NCI-H1092 (cell line): ENCODE measurements at places on chromosomes 11 and 22.
A peak's percentile ranks its signal among the peaks of the same experiment; 100 is the strongest.

GRCh38 chr11:60634126-60634525 is 65.3 kb upstream of the MS4A8 start:
- no peak for DNase-seq

DNA sequence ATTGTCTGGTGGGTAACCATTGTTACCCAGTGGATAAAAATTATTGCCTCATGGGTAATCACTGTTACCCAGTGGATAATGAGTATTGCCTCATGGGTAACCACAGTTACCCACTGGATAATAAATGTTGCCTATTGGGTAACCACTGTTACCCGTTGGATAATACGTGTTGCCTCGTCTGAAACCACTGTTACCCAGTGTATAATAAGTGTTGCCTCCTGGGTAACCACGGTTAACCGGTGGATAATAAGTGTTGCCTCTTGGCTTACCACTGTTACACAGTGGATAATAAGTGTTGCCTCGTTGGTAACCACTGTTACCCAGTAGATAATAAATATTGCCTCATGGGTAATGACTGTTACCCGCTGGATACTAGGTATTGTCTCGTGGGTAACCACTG is 20.9 kb upstream of the NXPE4 start:
- DNase-seq = no peak

DNA sequence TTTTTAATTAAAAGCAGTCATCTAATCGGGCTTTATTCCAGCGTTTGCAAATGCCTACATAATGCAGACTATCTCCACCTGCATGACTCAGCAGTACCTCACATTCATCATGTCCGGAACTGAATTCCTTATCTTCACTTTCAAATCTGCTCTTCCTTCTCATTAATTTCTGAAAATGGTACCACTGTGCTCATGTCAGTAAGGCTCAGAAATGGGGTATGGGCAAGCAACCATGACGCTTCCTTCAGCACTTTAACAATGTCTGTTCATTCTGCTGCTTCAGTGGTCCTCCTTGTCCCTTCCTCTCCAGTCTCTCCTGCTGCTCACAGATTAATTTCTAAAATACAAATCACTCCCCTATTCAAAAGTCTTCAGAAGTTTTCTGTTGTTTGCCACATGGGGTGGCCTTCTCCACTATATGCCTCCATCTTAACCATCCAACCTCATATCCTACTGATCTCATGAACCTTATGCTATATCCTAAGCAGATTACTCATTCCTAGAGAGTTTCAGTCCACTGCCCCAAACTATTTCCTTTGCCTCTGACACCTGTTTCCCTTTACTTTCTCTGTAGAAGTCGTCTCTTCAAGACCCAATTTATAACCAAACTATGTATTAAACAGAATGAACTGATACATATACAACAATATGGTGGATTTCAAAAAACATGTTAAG is 7.0 kb downstream of the GTF2H1 start:
- no peak for DNase-seq

- DNase-seq = no peak
Measured at GRCh38 chr11:57479911-57480310, 19.6 kb downstream of the RTN4RL2 start.

DNA sequence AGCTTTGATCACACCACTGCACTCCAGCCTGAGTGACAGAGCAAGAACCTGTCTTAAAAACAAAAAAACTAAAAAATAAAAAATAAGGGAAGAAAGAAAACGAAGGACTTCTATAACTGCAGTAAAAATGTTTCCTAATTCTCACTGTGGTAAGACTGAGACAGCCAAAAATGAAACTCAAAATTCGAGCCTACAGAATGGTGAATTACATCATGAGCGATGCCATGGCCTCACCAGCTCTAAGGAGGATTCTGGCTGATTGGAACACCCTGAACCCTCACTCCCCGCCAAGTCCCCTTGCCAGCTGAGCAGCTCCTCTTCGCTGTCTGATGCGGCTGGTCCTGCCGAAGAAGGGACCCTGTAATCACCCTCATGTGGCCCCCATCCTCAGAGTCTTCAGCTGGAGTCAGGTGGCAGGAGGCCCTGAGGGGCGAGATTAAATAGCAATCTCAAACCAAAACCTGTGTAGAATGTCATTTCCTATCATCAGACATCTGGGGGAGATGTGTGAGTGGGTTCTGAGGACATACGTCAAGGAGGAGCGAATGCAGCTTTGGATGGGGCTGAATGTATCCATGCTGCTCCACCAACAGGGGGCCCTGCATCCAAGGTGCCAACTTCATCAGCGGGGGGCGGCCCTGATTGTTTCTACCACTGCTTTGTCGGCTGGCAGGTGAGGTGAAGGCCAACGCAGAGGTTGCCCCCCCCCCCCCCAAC is 29.2 kb downstream of the PDGFB start:
- no peak for DNase-seq

- peak; percentile 93 for DNase-seq
Measured at GRCh38 chr22:29704528-29705285, 15.1 kb upstream of the CABP7 start.

GRCh38 chr11:75568616-75569219 is 6.7 kb downstream of the SERPINH1 start:
- no peak for DNase-seq

GRCh38 chr11:64225608-64226506 is at the start of the genes NUDT22 and TRPT1:
Gene NUDT22, plus strand, starts transcription at chr11:64226274. Its CDS starts 379 bp downstream, at chr11:64226653.
Gene TRPT1, minus strand, starts transcription at chr11:64226186. Its CDS starts 326 bp downstream, at chr11:64225860.
- DNase-seq = peak; percentile 88

- no peak for DNase-seq
Measured at GRCh38 chr11:72553706-72554105, 119.4 kb upstream of the CLPB start.

- DNase-seq = no peak
Measured at GRCh38 chr11:33530815-33531214, 169.8 kb downstream of the C11orf91 start.

DNA sequence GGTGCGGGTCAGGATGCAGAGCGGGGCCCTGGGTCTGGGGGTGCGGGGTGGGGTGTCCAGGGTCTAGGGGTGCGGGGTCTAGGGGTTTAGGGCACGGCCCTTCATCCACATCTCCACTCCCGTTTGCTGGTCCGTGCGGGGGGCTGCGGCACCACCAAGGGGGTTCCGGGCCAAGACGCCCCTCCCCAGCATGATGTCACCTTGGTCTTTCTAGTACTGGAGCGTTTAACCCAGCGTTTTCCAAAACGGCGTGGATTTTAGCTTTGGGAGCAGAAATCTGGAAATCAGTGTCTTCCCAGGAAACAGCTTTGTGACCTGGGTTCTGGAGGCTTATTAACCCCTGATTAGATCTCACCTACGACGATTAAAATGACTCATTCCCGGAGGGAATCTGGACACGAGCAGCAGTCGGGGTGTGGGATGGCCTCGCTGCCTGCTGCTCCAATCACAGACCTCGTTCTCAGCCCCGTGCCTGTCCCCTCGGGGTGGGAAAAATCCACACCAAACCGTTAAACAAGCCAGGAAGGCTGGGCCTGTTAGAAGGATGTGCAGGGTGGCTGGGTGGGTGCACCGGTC is 759 bp downstream of the AP2A2 start:
- no peak for DNase-seq

GRCh38 chr11:47523490-47524225 is 29.3 kb downstream of the CELF1 start:
- no peak for DNase-seq

DNA sequence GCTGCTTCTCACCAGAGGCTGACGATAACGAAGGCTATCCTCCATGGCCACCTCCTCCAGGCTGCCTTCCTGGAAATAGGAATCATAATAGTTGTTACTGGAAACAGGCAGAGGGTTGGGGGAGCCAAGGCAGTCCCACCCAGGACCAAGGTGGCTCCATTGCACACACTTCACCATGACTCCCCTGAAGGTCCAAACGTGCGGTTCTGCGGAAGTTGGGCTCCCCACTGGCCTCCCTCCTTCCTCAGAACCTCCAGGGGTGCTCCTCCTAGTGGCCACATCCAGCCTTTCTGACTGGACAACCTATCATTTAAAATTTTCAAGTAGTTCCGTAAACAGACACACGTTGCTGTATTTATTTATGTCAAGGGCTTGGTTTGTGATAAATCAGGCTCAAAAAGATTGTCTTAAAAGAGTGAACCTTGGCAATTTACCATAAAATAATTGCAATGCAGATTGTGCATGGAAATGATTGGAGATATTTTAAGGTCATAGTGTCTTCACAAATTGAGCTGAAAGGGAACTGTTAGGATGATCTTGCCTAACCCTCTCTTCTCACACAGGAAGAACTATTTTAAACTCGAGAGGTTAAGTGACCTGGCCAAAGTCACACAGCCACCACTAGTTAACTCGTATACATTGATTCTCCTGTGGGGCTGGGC is 1.4 kb upstream of the TCN2 start:
- peak; percentile 37 for DNase-seq

DNA sequence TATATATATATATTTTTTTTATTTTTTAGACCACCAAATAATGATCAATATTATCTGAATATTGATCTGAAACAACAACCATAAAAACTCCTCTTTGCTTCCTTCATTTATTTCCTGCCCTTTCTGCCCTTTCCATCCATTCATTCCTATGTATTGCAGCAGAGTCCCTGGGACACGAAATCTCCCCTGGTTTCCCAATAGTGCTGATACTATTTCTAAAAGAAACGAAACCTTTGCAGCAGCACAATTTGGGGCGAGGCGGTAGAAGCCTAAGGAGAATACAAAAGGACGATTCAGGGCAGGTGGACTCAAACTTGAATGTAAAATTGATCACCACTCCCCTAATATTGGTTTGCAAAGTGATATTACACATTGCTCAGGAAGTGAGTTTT is 16.9 kb upstream of the AMOTL1 start:
- DNase-seq = no peak

DNA sequence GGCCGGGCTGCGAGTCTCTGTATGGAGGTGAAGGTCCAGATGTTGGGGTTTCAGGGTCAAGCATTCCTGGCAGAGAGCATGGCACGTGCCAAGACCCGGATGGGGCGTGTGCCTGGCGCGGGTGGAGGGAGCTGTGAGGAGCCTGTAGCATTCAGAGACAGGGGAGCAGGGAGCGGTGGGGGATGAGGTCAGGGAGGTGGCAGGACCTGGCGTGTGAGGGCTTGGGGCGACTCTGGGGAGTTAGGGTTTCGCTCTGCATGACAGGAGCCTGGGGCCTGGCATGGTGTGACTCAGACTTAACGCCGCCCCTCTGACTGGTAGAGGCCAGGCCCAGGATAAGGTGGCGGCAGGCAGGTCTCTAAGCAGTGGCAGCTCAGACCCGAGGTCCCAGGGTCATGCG is 103.0 kb downstream of the KCNQ1 start:
- no peak for DNase-seq

DNA sequence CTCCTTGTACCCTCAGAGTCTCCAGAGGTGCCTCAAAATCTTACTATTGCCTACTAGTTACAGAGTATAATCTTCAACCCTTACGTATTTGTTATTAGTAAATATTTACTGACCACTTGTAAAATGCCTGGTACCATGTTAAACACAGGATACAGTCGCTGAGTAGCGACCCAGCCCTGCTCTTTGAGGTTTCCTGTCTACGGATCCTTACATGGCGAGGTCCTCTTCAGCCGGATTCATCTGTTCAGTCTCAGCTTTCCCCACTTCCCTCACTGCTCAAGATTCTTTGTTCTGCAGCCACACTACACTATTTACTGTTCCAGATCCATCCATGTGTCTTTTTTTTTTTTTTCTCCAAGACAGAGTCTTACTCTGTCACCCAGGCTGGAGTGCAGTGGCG is 13.2 kb upstream of the TTC36 start:
- DNase-seq = no peak

GRCh38 chr22:49365191-49365837 is 462.4 kb downstream of the BRD1 start:
- no peak for DNase-seq

DNA sequence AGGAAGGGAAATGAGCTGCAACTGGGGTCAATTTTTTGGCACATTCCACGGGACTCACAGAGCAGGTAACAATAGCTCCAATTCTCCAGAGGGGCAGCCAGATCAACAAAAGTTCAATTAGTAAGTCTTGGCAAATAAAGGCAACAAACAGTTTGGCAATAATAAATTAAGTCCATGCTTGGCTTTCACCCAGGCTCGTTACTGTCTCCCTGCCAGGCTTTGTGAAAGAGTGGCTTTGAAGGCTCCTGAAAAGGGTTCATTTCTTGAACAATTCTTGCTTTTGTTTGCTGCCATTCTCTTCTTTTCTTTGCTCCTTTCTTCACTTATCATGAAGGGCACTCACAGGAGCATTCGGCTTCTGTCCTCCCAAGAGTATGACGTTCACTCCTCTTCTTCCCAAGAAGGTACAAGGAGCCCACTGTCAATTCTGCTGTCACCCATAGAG is 123.3 kb downstream of the APIP start:
- DNase-seq = peak; percentile 9

GRCh38 chr11:9081153-9081552 is 10.2 kb downstream of the SCUBE2 start:
- DNase-seq = no peak

DNA sequence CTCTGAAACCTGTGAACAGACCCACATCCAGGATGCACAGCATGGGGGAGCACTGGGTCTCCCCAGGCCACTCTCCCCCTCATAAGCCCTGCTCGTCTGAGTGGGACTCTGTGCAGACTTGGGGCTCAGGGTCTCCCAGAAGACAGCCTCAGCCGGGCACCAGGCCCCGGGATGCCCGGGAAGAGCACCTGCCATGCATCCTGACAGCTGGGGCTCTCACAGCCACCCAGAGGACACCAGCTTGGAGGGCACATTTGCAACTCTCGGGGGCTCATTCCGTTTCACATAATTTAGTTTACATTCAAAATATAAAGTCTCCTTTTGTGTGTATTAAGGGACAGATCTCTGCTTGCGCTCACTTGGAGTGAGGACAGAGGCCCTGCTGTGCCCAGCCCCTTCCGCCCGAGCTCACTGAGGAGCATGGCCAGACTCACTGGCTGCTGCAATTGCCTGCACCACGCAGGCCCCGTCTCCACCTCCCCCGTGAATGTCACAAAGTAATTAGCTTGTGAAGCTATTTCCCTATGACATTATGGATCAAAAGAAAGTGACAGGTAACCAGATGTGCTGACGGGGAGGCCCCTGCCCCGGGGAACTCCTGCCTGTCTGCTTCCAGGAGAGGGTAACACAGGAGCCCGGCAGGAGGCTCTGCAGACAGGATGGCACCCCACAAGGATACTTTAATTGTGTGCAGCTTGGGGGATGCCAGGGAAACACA is 275.6 kb downstream of the BRD1 start:
- DNase-seq = no peak

- DNase-seq = no peak
Measured at GRCh38 chr11:45580399-45580798, 85.0 kb downstream of the CHST1 start.

- DNase-seq = no peak
Measured at GRCh38 chr22:48319321-48320047, 1508.2 kb downstream of the BRD1 start.

- DNase-seq = no peak
Measured at GRCh38 chr22:30254314-30254713, 7.8 kb upstream of the LIF start.
